ENCODE measurements at places on chromosomes 11 and 22.

GRCh38 chr11:70872955-70873735 is 379.2 kb downstream of the SHANK2 start:
- no peak for DNase-seq

GRCh38 chr22:20624161-20624616 is 116.8 kb downstream of the MED15 start:
- no peak for DNase-seq

DNA sequence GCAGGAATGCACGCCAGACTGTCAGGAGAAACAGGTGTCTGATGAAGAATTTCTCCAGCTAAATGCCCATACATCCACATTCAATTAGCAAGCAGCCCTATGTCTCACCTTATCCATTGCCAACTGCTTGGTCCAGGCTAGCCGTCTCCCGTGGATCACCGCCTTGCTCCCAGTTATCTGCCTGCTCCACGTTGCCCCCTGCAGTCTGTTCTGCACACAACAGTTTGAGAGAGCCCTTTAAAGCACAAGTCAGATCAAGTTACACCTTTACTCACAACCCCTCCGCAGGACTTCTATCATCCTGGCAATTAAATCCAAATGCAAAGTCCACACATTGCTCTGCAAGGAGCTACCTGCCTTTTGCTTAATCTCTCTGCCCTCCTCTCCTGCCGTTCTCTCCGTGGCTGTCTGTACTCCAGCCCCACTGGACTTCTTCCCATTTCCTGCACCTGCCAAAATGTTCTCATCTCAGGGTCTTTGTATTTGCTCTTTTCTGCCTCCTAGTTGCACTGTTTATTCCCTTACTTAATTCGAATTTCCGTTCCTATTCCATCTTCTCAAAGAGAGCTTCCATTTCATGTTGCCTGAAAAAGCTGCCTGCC is 185.3 kb upstream of the LARGE1 start:
- DNase-seq, result no peak

- no peak for DNase-seq
Measured at GRCh38 chr11:34341931-34342533, 15.8 kb downstream of the ABTB2 start.

GRCh38 chr11:86917589-86917988 is 37.6 kb downstream of the FZD4 start:
- no peak for DNase-seq

DNA sequence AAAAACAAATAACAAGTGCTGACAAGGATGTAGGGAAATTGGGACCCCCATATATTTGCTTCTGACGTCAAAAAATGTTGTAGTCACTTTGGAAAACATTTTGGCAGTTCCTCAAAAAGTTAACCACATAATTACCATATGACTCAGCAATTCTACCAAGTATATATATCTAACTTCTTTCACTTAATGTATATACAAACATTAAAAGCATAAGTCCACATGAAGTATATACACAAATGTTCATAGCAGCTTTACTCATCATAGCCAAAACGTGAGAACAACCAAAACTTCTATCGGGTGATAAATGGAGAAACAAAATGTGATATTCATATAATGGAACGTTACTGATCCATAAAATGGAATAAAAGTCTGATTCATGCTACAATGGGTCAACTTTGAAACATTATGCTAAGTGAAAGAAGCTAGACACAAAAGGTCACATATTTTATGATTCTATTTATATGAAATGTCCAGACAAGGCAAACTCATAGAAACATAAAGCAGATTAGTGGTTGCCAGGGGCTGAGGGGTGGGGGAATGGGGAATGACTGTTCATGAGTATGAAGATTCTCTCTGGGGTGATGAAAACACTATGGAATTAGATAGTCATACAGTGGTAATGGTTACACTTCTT is 48.7 kb upstream of the TEAD1 start:
- DNase-seq, result no peak

DNA sequence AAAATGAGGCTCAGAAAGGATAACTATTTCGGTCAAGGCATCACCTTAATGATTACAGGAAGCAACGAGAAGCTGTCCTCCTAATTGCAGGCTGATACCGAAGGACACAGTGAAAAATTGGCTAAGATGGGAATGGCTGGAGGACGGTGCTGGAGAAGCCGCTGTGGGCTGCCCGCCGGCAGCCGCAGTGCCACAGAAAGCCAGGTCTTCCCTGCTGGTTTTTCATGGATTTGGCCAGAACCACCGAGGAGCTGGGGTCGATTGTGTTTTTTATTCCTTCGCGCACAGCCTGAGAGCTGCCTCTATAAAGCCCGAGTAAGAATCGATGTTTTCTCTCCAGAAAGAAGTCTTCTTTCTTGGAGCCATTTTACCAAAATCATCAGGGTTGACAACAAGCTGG is 1484.2 kb downstream of the BRD1 start:
- DNase-seq, result no peak
